ENCODE measurements at places on chromosomes 12 and 14.

- DNase-seq, result no peak
Measured at GRCh38 chr12:90010089-90010488, 301.5 kb upstream of the ATP2B1 start.

DNA sequence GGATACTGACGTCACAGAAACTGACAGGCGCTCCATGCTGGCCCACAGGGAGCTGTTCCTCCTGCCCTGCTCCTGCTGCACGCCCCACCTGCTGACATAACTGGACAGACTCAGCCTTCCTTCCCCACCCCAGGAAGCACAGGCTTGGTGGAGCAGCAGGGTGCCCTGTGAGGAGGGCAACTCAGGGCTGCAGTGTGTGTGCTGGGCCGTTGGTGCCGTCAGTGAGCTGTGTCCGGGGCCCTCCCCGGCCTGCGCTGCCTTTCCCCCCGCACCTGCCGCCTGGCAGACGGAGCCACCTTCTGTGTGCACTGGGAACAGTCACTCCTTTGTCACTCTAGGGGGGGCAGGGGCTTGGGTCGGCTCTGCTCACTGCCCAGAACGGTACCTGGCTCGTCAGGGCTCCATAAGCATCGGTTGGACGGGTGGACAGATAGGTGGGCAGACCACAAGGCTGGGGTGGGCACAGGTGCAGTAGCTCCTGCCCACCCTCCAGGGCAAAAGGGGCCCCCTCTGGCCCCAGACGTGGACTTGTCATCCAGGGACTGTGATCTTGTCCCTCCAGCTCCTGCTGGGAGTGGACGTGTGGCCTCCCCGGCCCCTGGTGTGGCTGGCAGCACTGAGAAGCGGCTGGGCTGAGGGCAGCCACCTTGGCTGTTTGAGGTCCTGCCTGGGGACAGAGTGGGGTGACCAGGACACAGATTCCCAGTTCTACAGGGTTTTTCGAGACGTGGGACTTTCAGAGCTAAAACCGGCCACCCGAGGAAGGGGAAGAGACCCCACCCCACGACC lies 32.8 kb downstream of the FBRSL1 start:
- no peak for DNase-seq

DNA sequence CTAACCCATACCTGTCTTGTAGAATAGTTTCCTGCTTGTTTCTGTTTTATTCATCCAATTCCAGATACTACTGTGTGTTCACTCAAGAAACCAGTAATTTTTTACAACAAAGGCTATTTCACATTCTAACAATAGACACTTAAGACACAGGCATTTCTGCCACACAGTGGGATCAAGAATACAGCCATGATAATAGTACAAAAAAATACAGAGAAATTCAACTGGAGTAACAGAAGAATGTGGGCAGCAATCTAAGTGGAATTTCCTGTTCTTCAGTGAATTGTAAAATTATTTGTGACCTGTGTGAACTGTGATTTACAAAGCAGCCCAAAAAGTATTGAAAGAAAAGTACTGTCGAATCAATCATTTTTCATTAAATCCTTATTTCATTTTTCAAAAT lies 282.9 kb downstream of the CCER1 start:
- DNase-seq, result no peak

DNA sequence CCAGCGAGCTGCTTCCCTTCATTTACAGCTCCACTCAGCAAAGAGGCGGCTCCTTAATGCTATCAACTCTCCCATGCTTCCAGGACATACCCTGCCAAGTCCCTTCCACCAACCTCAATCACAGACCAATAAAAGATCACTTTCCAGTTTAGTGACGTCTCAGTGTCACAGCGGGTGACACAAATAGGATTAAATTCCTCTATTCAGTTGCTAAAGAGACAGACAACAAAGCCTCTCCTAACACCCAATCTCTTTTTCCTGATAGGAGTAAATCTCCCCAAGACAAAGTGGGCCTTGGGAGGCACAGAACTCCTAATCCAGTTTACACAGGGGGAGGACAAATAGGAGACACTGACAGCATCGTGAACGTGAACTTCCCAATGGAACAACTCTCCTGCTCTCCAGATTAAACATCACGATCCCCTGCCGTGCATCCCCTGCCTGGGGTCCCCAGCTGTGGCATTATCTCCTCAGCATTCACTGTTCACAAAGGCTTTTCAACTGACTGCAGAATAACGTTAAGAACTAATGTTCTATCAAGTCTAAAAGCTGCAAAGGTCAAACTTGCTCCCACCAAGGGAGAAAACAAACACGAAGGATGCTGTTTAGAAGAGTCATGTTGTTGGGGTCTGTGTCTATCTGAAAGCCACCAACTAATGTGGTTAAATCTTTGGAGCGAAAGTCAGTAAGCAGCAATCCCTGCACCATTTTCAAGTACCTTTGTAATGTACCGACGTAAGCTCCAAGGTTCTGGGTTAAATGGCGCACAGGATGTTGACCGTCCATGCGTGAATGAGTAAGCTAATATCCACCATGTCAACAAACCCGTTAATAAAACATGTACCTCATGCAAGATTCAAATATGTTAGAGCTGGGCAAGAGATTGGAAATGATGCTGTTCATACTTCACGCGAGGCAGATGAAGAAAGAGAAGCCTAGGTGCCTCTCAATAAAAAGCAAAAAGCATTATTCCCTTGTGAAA lies 31.5 kb downstream of the TMEM132D start:
- DNase-seq, result no peak

DNA sequence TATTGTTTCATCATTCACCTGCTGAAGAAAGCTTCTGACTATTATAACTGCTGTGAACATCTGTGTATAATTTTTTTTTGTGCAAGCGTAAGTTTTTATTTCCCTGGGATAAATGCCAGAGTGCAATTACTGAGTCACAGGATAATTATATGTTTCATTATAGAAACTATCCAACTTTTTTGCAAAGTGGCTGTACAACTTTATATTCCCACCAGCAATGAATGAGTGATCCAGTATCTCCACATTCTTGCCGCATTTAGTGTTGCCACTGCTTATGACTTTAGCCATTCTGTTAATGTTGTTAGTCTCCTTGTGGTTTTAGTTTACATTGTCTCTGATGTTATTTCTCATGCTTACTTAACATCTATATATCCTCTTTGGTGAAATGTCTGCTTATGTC lies 88.1 kb upstream of the CCDC175 start:
- DNase-seq, result no peak
